ENCODE measurements at places on chromosomes 16 and 17. TPM values are rescaled to one million over a fixed set of nuclear protein-coding genes. Genes with fewer than 3 reads are reported as not detected.
A peak's percentile ranks its signal among the peaks of the same experiment; 100 is the strongest.

DNA sequence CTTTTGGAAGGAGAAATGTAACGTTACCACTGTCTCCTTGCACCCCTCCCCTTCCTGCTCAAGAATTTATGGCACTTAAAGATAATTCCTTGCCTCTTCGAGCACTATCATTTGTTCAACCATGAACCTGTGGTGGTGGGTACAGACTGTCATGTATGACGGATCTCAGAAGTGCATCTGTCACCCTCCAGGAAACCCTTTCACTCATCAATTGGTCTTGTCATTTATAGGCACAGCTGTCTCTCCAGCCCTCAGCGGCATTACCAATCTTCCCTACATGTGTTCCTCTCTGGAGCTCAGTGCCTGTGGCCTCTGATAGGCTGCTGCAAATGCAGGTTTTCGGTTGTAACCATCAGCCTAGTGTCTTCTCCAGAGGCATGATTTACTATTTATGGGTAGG lies 15.0 kb downstream of the CNTNAP4 start:
- no peak for DNase-seq

DNA sequence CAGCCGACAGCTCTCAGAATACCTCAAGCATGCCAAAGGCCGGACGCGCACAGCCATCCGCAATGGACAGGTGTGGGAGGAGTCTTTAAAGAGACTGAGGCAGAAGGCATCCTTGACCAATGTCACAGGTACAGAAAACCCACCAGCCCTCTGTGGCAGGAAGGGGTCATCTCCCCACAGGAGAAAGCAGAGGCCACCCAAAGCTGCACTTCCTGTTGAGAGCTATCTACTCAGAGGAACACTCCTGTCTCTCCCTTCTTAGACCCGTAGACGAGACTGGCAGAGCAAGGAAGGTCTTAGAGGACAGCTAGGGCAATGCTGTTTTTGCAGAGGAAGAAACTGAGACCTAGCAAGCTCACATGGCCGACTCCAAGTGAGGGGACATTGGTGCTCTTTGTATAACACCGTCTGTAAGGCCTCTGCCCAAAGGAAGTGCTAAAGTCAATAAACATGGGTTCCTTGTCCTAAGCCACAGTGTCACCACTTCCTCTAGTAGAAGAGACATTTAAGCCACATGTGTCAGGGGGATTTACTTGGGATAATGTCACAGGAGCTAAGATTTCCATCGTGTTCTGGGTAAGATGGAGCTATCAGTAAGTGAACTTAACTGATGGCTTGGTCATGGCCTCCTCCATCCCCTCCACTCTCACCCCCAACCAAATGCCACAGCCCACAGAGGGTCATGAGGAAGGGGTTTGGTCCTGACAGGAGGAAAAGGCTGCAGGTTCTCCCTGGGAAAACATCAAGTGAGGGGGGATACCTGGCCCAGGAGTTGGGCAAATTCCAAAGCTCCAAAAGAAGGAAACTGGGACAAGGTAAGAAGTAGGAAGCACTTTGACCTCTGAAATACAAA lies 9.4 kb downstream of the LPO start:
- no peak for DNase-seq

Gene REXO5
- polyA plus RNA-seq, result 4.5 TPM

DNA sequence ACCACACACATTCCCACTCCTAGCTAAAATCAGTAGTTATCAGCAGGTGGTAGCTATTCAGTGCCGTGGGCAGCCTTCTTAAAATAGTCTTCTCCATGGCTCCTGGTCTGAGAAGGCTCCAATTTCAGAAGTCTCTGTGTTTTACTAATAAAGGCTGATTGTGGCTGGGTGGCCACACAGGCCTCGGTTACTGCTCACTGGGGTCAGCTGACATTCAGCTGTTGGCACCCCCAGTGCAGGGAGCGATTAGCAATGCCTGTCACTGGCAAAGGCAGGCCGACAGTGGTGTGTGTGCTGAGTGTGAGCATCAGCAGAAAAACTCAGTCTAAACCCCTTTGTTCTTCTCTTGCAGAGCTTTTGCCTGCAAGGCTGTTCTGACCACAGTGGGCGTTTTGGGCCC lies 16.6 kb upstream of the DBNDD1 start:
- DNase-seq, result no peak

- no peak for DNase-seq
Measured at GRCh38 chr17:74851612-74852236, 8.0 kb downstream of the GRIN2C start.

DNA sequence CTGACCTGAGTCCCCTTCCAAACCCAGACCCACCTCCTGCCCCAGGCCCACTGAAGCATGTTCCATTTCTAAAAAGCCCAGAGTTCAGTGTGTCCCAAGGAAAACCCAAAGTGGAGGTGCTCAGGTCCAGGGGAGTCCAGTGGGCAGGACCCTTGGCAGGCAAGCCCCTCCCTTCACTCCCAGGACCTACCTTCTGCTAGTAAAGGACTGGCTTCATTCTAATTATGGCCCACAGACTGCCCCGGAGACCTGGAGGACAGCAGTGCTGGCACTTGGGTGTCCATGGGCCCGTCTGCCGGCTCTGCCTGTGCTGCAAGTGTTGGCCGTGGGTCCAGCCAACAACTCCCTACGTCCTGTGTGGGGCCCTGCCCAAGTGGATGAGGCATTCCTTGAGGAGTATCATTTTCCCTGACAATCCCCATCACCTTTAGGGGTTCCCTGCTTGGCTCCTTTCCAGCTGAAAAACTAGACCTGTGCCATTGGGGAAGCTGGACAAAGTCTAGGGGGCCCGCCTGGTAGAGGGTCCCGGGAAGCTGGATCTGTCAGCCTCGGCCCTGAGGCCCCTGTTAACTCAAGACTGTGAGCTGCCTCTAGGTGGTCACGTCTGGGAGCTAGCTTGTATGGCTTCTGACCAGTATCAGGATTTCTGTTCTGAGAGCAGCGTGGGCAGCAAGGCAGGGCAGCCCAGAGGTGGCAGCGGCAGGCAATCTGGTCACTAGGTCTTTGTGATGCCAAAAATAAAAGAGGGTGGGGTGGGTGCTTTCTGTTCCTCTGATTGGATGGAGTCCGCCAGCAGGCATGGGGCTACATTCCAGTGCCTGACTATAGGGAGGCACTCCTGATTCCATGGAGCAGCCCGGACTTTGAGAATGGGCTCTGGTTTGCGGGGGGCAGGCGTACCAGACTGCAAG lies 8.2 kb downstream of the CBX2 start:
- no peak for DNase-seq

GRCh38 chr16:8452941-8453340 lies 137.4 kb downstream of the TMEM114 start:
- DNase-seq, result no peak

Gene THUMPD1
- 32.9 TPM for polyA plus RNA-seq

DNA sequence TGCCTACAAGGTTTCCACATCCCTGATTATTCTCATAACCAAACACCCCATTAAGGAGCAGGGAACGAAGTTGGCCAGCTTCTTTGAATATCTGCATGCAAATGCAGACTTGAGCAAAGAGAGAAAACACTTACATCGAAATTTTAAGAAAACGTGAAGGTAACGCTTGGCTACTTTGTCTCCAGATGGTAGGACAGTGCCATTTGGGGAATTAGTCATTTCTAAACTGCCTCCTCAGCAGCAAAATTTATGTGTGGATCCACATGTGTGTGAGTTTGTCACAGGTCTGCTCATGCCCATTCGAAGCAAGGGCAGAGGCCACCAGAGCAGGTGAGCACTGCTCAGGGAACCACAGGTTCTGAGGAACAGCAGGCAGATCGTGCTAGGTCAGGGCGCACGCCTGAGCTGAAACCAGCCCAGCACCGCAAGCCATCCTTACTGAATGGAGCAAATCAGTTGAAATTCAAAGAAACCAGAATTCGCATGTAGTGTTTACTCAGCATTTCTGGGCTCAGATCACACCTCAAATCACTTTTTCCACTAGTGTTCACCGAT lies 80.1 kb downstream of the SOCS1 start:
- no peak for DNase-seq

GRCh38 chr16:75679366-75679765 lies 2.6 kb upstream of the CPHXL2 start:
- DNase-seq, result no peak

- DNase-seq, result no peak
Measured at GRCh38 chr16:85204242-85205010, 92.2 kb upstream of the CIBAR2 start.

DNA sequence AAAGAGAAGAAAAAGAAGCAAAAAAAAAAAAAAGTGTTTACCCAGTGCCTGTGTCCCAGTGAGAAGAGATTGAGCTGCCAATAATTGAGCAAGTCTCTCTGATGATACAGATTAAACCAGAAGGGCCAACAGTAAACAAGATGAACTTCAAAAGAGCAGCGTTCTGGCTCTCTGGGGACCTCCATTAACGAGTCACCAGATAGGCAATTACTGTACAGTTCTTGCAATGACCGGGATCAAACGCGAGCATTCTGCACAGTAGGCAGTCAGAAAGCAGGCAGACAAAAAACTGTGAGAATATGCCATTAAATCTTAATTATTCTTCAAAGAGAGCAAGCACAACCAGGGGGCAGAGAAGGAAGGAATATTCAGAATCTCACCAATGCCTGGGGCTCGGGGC lies 626.1 kb downstream of the TMEM114 start:
- DNase-seq, result no peak

Gene GPR142
- 0.23 TPM for polyA plus RNA-seq

Gene CSH1
- polyA plus RNA-seq, result 15.9 TPM

DNA sequence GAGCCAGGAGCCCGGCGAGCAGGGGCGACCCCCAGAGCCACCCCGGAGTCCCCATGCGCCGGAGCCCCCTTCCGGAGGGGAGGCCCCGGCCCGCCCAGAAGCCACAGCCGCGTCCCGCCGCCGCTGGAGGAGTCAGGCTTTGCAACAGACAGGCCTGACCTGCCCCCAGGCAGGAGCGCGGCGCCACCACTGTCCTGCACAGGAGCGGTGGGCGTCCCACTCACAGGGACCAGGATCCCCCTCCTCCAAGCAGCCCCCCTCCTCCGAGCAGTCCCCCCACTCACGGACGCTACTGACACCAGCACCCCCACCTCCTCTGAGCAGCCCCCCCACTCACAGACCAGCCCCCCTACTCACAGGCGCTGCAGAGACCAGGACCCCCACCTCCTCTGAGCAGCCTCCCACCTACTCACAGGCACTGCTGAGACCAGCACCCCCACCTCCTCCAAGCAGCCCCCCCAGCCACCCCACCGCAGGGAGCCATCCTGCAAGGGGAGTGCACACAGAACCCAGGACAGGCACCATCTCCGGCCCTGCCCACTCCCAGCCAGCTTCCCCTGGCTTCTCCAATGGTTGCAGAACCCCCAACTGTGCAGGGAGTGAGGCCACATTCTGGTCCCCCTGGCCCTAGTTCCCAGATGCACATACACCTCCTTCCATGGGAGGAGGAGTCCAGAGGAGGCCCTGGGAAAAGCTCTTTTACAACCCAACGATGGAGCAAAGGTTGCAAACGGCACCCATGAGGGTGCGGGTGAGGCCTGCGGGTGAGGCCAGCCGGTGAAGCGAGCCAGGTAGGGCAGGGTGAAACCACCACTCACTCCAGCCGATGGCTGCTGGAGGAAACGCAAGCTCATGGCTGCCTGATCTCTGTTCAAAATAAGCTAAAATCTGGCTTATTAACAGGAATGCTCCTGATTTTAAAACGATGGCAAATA lies 69.9 kb downstream of the ABR start:
- no peak for DNase-seq

Gene TBC1D3E
- not detected for polyA plus RNA-seq

Gene TNFRSF17
- polyA plus RNA-seq, result not detected

DNA sequence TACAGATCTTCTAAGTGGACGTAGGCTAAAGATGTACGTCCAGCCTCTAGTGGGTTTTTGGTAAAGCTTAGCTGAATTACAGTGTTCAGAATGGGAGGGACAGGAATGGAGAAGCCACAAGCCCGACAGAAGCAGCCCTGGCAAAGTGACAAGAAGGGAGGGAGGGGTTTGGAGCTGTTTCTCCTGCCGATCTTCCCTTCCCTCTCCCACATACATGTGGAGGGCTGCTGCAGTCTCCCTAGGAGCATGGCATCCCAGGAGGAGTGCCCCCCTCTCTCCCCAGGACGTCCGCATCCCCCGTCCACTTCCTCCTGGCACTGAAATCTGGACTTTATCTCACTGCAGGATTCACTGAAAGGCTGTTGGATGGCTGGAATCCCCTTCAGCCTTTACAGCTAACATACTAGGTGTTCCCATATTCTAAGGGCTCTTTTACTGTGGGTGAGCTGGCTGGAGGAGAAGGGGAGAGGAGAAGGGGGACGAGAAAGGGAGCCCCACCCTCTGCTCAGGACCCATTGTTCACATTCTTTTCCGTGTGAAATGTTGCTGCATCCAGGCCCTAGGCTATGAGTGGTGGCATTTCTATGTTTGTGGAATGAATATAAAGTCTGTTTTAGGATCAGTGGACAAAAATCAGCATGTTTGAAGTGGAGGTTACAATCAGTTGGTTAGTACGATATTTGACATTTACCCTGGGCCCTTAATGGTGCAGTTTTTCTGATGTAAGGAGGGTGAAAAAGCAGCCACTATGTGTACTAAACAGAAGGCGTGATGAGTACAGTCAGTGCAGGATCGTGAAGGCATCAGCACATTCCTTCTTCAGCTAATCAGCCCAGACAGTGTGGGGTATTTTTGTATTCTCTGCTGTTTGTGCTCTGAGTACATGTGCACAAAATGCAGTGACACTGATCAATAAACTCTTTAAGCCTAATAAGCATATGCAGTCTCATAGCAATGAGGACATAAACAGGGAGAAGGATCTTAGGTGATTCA lies 94.6 kb downstream of the SPECC1 start:
- DNase-seq, result peak; percentile 49

DNA sequence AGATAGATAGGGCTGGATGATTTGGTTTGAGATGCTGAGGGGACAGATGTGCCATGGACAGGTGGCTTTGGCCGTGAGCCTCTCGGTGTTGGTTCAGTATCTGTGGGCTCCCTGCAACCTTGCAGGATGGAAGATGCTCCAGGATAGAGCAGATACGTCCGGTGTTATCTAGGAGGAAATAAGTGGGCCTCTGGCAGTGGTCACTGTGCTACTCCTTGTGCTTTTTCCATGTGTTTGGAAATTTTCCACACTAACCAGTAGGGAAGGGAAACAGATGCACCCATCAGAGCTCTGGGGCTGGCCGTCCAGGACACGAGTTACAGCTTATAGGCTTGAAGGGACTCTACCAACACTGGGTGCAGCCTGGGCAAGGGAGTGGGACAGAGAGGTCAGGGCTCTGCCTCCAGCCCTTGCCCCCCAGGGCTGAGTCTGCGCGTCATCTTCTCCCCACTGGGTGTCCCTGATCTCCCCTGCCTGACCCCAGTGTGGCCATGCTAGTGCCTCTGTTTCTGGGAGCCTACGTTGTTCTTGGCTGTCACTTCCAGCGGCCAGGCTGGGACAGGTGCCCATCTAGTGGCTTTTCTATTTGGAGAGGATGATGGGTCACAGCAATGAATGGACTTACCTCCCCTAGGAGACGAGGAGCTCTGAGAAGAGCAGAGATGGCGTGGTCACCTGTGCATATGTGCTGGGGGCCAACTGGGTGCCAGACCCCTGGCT lies 166.9 kb downstream of the SEC14L1 start:
- no peak for DNase-seq

Gene TMIGD1
- not detected for polyA plus RNA-seq

DNA sequence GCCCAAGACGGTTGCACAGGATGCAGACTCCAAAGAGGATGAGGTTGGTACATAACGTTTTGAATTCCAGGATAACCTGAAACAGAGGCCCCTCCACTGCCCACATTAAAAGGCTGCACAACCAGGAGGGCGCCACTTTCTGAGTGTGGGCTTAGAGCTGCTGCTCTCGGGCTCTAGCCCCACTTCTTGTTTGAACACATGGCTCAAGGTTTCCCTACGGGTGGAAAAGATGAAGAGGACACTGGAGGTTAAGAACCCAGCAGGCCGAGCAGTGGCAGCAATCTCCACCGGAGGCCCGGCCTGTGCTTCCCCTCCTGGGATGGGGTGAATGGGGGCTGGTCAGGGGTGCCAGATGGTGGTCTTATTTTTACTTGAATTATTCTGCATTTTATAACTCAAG lies 8.0 kb upstream of the TRAP1 start:
- no peak for DNase-seq
